ENCODE measurements at places on chromosomes 4 and X.
A peak's percentile ranks its signal among the peaks of the same experiment; 100 is the strongest.

- DNase-seq = no peak
These were observed 40.8 kb upstream of the APLN start for GRCh38 chrX:129695535-129695934.

DNA sequence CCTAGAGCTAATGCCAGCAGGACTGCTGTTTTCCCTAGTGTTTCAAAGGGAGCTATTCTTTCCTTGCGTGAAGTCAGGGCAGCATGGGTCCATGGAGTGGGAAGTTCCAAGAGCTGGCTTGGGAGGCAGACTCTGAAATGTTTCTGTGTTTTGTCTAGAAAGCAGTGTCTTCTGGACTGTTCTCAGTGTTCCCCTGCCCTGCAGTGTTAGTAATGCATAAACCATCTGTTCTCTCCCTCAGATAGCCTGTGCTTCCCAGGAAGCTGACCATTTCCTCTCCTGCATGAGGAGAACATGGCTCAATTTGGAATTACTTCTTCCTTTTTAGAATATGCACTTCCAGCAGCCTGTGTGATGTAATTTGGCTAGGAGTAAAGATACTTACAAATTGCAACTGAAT is 116.7 kb upstream of the CXCL13 start:
- no peak for DNase-seq

- no peak for DNase-seq
These were observed 1.1 kb downstream of the GAB1 start for GRCh38 chr4:143337600-143338287.

- DNase-seq = no peak
These were observed 107.6 kb downstream of the AFAP1 start for GRCh38 chr4:7831858-7832730.

DNA sequence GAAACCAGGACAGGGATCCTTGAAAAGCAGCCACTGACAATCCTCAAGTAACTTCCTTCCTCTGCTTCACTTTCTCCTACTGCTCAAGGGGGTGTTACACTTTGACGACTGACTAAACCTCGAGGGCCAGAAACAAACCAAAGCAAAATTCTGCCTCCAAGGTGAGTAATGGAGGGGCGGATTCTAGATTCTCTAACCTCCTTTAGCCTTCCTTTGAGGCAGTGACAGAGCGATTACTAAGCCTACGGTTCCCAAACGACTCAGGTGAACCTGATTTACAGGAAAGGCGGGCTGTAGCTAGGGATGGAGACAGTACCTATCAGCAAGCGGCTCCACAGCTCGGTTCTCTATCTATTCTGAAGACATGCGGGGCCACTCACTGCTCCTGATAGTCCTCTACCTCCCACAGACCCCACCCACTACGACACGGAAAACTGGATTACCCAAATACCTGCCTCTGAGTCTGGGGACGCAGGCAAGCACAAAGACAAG is 487 bp downstream of the TBCK start:
- no peak for DNase-seq

- no peak for DNase-seq
These were observed 49.5 kb downstream of the RGS12 start for GRCh38 chr4:3342182-3342854.

GRCh38 chrX:3780564-3780963 is 67.1 kb upstream of the PRKX start:
- DNase-seq = no peak

GRCh38 chr4:110704748-110705439 is 82.0 kb upstream of the PITX2 start:
- no peak for DNase-seq

DNA sequence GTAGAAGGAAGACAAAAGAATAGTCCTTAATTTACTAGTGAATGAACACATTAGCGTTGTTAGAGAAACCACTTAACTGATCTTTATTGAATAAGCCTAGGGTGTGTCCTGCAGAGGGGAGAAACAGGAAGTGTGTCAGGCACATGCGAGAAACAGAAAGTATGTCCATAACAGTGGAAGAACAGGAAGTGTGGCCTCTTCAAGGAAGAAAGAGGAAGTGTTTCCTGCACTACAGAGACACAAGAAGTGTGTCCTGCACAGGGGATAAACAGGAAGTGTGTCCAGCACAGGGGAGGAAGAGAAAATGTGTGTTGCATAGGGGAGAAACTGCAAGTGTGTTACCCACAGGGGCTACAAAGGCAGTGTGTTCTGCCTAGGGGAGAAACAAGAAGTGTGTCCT is 539.6 kb upstream of the PRKX start:
- DNase-seq = no peak

GRCh38 chr4:81032771-81033684 is 2.5 kb downstream of the BMP3 start:
- DNase-seq = no peak

DNA sequence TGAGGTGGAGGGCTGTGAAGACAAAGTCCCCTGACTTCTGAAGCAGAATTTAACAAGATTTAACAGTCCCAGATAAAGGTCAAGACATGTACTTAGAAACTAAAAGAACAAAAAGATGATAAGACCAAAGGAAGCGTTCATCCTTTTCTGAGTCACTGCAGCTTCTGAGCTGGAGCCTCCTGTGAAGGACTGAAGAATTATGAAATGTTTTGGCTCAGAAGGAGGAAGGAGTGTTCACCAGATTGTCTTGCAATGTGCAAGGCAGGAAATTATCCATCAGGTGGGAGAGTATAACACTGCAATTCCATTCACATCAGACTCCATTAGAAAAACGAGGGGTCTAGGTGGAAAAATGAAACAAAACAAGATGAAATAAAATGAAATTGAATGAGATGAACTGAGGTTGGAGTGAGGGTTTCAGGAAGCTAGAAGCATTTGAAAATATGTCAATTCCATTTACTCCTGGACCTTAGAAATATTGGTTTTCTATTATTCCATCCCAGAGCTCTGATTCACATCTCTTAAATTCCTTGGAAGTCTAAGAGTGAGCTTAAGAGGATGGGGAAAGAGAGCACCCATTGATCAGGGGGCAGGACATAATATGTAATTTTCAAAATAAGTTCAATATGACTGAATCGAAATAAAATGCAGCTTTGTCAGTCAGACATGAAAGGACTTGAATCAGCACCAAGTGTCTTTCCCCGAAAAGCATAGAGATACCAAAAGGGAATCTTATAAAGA is 186.1 kb upstream of the LNX1 start:
- DNase-seq = no peak

GRCh38 chr4:31169846-31170245 is 449.7 kb downstream of the PCDH7 start:
- no peak for DNase-seq

- no peak for DNase-seq
These were observed 45.1 kb downstream of the ADGRL3 start for GRCh38 chr4:61245069-61245714.

DNA sequence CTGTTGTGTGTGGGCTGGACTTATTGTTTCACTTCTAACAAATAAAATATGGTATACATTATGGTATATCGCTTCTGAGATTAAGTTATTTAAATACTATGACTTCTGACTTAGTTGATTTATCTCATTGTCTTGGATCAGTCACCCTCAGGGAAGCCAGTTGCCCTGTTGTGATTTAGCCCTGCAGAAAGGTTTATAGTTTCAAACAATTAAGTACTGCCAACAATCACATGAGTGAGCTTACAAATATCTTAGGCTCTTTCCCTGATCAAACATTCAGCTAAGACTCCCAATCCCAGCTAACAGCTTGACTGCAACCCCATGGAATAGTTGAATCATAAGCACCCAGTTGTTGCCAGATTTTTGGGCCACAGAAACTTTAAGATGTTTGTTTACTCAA is 85.4 kb downstream of the MAGEC1 start:
- no peak for DNase-seq

DNA sequence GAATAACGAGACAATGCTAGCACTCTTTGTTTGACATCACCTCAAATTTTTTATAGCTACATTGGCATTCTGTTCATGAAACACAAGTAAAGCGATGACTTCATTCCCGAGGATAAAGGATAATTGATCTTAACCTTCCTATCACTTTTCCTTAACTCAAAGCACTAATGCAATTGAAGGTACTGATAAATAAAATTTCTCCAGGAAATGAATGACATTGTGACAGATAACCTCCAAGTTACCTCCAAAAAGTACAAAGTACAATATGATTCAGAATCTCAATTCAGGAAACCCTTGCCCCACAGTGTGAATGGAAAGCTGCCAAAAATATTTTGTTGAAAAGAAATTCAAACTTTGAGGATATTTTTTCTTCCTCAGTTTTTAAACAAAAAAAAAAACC is 1.8 kb downstream of the PRSS12 start:
- no peak for DNase-seq

DNA sequence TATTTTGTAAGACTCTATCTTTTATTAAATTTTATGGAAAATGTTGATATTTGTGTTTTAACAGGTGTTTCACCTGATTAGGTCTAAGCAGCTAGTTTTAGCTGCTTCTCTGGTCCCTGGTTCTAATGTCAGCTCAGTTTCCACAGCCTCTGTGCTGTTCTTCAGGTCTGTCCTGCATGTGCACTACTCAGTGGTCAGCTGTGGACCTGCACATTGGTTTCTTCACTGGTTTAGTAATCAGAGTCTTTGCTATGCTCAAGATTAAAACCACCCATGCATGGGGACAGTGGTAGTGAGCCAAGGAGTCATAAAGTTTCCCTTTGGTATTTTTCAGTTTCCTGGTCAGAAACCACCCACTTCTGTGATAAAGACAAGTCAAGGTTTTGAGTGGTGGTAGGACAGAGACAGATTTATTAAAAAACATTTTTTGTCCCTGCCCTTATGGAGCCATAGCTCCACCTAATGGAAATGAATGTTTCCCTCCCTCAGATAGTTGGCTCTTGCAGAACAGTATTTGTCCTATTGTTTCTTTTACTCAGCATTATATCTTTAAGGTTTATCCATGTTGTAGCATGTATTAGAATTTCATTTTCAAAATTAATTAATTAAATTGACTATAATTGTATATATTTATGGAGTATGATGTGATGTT is 36.8 kb upstream of the VBP1 start:
- DNase-seq = no peak

DNA sequence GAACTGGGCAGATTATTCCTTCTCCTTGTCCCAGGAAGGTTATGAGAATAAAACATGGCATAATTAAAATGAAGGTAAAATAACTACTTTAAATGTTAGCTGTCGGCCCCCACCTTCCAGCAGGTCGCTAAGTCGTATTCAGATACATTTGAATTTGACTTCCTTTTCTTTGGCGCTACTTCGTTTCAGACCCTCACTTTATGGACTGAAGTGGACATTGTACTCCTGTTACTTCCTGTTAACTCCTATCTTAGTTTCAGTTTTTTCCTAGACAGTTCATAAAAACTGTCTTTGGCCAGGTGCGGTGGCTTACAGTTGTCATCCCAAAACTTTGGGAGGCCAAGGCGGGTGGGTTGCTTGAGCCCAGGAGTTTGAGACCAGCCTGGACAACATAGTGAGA is 5.7 kb downstream of the SYAP1 start:
- no peak for DNase-seq

DNA sequence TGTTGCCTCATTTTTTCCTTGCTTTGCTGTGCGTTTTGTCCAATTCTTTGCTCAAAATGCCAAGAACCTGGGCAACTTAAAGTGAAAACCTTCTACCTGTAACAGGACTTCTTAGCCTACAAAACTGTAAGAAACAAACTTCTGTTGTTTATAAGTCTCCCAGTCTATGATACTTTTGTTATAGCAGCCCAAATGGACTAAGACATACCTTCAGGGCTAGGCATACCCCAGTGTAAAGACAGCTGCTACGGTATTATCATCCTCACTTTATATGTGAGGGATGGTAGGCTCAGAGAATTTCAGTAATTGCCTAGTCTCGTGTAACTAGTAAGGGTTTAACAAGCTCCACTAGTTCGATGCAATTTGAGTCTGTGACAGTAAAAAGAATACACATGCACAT is 6.0 kb upstream of the OPHN1 start:
- DNase-seq = no peak

DNA sequence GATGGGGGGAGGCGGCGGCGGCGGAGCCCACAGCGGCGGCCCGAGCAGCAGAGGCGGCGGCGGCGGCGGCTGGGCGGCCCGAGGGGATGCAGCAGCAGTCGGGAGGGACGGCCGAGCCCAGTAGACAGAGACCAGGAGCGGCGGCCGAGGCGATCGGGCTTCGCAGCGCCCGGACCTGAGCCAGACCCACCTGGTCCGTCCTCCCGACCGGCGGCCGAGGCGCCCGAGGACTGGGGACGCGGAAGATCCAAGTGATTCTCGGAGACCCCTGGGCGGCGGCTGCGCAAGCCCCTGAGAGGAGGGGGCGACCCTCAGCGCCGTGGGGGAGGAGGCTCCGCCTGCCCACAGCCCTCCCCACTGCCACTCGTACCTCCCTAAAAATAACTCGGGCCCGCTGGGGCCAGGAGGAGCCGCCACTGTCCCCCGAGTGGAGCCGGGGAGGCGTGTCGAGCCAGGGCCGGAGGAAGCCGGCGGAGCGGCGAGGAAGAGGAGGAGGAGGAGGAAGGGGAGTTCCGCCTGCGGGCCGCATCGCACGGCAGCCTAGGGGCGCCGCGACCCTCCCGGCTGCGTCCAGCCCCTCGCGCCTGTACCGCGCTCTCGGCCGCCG is 608 bp downstream of the RAPGEF2 start:
- DNase-seq = peak; percentile 18

- no peak for DNase-seq
These were observed 99.5 kb downstream of the PPP2R2C start for GRCh38 chr4:6372649-6373525.

DNA sequence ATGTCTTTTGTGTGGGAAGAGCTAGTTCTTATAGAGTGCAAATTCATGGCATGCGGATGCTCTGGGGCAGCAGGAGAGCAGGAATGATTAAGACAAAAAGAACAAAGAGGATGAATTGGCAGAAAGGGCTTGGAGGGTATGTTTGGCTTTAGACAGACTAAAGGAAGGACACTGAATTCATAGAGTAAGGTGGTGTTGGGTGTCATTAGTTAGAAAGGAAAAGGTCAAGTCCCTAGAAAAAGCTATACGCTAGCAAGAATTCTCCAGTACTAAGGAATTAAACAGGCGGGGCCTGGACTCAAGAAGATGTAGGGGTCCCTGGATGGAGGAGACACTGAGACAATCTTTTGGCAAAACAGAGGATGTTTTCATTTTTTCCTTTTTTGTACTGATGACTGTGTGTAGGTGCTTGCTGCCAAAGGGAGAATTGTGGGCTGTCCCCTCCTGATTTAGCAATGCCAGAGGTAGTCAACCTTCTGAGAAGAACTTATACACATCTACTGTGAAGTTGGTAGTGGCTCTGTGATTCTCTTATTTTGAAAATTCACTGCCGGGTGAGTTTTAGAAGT is 391.0 kb downstream of the SPRY1 start:
- no peak for DNase-seq

DNA sequence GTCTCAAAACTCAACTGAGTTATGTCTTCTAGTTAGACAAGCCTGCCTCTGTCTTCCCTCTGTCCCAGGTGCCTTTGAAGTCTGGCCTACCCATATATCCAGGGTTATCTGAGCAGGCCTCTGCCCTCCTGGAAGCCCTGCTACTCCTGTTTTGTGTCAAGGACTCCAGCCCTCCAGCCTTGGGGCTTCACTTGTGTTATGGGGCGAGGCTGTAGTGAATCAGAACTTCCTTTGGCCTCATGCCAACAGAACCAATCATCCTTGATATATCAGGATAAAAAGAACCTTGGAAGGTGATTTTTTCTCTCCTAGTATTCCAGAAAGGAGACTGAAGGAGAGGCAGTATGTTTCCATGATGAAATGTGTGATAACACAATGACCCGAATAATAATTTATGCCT is 8.9 kb upstream of the ADGRG4 start:
- DNase-seq = no peak

- DNase-seq = no peak
These were observed 105.7 kb upstream of the AGA start for GRCh38 chr4:177547985-177548384.

- no peak for DNase-seq
These were observed 10.8 kb downstream of the ETDB start for GRCh38 chrX:135109554-135109953.

- no peak for DNase-seq
These were observed 394.0 kb upstream of the IGFBP7 start for GRCh38 chr4:57504139-57504538.

All from activated effector memory CD4-positive, alpha-beta T cell treated with Interleukin-2 at 50 U/mL for 16 hours (primary cell).